ENCODE measurements at places on chromosomes 5 and 9.

DNA sequence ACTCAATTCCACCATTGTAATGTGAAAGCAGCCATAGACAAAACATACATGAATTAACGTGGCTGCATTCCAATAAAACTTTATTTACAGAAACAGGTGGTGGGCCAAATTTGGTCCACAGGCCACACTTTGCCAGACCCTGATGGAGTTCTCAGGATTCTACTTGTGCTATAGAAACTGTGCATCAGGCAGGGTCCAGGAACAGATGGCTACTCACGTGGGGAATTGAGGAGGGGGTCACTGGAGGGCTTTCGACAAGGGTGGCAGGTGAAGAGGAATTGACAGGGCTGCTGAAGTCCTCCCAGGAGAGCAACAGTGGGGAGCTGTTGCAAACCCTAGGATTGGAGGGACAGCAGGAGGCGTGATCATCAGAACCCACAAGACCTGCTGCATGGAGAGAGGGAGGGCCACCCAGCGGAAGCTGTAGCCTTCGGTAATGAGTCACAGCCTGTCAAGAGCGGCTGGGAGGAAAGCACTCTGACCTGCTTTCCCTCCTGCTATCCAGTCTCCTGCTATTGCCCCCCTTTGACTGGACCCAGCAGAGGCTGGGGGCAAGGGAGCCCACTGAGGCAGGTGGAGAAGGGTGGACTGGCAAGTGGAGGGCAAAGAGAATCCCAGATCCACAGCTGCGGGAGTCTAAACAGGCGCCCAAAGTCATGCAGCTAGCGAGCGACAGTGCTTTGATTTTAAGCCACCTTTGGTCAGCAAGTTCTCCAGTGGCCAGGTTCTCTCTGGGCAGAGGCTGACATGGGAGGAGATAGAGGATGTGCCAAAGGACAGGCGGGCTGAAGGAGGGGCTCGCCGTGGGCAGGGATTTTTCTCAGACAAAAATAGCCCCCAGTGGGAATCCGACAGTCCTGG, 138.3 kb upstream of the SMIM23 start:
- DNase-seq, result peak; percentile 12

GRCh38 chr5:66558560-66558959, 37.6 kb upstream of the MAST4 start:
- DNase-seq, result no peak

DNA sequence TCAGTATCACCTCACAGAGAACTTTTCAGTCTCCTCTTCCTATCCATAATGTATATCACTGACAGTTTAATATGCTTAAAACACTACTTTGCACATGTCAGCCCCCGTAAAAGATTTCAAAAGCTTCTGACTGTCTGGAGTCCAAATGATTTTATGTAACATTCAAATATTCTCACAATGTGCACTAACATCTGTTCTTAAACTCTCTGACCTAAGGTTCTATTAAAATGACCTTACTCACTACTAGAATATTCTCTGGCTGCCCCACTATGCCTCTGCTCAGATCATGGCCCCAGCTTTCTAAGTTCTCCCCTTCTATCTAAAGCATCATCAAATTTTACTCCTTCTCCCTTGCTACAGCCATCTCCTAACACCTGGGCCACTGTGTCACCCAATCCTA, 52.5 kb downstream of the AP3B1 start:
- no peak for DNase-seq

DNA sequence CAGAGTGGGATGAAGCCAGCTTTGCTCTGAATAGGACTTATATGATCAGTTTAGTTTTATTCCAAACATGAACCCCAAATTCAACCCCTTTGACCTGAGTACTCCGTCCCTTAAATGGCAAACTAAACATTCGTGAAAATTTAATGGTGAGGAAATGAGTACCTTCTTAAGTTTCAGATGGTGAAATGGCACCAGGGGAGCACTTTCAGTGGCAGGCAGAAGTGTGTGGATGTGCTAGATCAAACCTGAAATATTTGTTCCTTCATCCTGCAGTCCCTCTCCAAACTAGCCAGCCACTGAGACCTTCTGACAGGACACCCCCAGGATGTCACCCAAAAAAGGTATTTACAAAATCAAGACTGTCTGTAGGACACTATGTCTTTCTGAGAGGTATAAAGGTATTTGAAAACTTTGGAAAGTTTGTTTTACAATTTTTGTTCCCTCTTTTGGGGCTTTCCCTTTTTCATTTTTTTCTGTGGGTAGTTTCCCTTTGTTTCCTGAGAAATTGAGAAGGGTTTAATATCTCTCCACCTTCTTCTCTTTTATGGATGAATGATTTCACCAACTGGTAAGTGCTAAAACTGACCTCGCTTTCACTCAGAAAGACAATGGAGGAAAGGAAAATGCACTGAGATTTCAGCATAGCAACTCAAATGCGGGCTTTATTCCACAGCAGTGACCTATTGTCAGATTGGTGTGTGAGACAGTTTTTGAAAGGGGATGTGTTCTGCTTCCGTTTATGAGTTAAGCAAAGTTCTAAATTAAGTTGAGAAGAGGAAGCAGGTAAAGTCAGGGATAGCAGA, 127.1 kb downstream of the TMC1 start:
- no peak for DNase-seq

GRCh38 chr9:126298063-126298801, 28.4 kb upstream of the MVB12B start:
- DNase-seq, result no peak

GRCh38 chr5:172953776-172954675, 5.2 kb upstream of the RPL26L1 start:
- peak; percentile 71 for DNase-seq

- peak; percentile 53 for DNase-seq
These were observed 98.6 kb upstream of the TLE1 start for GRCh38 chr9:81787747-81788632.

GRCh38 chr9:81460693-81461092, 228.7 kb downstream of the TLE1 start:
- DNase-seq, result no peak

GRCh38 chr5:137615171-137615775, 116.1 kb upstream of the SPOCK1 start:
- no peak for DNase-seq

GRCh38 chr5:14684757-14685156, 20.2 kb downstream of the OTULIN start:
- DNase-seq, result no peak

- peak; percentile 50 for DNase-seq
These were observed 612 bp upstream of the ATG10 start for GRCh38 chr5:81971111-81971711.

DNA sequence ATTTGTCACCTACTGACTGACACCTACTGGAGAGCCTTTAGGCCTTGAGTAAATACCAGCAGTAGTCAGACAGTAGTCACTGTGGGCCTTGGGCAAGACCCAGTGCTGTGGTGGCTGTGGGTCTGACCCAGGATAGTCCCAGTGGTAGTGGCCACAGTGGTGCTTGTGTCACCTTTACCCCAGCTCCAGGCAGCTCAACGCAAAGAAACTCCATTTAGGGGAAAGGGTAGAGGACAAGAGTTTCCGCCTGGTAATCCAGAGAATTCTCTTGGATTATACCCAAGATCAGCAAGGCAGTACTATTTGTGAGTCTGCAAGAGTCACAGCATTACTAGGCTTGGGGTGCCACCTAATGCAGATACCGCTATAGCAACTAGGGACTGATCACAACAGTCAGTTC, 28.9 kb downstream of the CERT1 start:
- no peak for DNase-seq

GRCh38 chr9:34579104-34579807, 10.3 kb downstream of the CNTFR start:
- DNase-seq, result no peak

DNA sequence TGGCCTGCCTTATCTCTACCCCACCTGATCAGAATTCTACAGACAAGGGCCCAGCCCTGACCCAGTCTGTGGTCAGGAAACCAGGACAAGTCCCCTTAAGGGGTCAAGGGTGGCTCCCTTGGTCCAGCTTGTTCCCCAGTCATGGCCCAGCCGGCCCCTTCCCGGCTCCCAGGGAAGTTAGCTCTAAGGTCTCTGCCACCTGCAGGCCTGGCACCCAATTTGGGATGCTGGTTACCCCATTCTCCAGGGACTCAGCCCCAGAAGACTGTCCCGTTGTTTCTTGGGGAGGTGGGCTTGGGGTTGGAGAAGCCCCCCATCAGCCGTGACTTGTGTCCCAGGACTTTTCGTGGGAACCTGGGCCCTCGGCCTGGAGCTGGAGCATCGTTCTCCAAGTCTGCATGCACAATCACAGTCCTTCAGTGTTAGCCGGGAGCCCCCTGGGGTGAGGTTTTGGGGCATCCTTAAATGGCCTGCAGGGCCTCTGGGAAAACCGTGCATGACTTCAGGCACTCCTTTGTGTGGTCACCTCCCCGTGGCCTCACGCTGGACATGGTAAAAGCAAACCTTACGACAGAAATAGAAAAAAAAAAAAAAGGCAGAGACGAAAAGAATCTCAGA, 150.8 kb upstream of the PHYKPL start:
- no peak for DNase-seq

- no peak for DNase-seq
These were observed 238.8 kb downstream of the DMAC1 start for GRCh38 chr9:7560669-7561305.

DNA sequence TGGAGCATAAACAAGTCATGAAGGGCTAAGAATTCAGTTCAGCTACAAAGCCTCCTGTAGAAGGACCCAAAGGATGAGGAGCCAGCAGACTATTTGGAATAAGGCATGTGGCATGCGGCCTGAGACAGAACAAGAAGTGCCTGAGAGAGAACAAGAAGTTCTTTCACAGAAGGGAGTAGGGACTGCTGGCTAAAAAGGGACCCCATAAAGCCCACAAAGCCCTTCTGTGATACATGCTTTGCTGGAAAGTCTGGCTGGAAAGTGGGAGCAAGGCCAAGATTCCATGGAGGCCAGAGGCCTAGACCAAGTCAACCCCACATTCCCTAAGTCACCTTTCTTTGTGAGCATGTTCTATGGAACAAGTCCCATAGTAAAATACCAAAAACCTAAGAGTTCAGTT, 35.9 kb upstream of the UBAP2 start:
- no peak for DNase-seq

DNA sequence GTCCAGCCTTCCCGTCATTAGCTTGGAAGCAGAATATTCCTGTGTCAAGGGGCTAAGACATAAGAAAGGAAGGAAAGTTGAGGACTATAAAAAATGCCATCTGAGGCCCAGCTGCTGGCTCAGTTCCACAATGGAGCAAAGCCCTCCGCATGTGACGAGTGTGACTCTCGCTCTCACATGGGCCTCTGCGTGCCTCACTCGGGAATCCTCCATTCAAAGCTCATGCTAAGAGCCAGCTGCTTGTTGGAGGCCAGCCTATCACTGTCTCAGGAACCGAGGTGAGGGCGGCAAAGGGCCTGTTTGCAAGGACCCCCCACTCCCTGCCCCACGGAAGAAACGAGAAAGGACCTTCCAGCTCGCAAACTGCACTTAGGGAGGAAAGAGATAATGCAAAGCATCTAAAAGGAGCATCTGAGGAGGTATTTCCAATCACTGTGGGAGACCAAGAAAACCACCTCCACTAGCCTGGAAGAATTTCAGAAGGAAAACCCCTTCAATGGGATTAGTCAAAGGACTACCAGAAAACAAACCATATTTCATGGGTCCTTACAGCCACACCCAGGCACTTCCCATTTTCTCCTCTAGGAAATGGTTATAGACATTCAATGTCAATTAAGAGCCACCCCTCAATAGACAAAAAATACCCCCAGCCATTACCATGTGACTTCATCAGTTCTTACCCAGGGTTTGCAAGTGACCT, 95.3 kb downstream of the PRRT1B start:
- no peak for DNase-seq

DNA sequence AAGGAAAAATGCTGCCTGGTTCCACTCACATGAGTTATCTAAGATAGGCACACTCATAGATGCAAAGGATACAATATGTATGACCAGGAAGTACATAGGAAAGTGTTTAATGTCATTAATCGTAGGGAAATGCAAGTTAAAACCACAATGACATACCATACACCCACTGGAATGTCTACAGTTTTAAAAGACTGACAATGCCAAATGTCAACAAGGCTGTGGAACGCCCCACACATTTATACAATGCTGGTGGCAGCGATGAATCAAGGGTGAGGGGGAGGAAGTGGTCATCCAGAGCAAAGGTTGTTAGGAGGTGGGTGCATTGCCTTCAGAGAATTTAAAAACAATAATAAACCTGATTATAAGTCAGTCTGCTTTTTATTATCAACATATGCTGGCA, 437.8 kb downstream of the ARHGEF28 start:
- peak; percentile 43 for DNase-seq

DNA sequence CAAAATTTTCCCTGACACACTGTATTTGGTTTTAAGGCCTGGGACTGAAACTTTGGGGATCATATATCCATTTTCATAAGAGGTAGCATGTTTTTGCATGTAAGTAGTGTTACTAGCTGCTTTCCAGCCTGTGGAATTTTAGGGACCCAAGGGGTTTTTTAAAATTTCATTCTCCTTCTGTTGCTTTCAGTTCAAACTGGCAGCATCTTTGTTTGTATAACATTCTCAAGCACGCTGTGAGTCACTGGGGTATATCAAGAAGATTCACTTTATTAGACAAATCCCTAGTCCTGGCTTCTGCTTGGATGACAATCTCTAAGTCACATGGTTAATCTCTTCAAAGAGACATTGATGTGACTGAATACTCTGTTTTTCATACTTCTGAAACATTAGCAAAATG, 479.0 kb downstream of the CYLC2 start:
- DNase-seq, result no peak

- DNase-seq, result no peak
These were observed 108.9 kb upstream of the LHFPL2 start for GRCh38 chr5:78757269-78758053.

DNA sequence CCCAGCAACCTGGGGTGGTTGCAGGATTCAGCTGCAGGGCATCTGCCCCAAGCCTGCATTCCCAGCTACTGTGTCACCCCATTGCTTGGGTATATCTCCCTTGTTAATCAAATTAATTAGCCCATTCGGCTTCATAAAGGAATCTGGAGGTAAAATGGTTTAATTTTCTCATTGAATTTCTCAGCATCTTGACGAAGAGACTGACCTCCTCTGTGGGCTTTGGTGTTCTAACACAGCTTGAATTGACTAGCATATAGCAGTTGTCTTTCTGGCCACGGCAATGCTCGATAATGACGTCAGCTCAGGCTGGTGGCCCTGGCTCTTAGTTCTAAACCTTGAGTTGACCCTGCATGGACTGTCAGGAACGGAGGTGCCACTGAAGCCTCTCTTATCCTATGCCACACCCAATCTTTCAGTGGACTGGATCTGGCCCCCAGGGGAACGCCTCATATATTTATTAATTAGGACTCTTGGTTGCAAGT, 72.4 kb downstream of the MSX2 start:
- DNase-seq, result no peak

- no peak for DNase-seq
These were observed 225.3 kb downstream of the NR2F1-AS1 start for GRCh38 chr5:93355691-93356090.

DNA sequence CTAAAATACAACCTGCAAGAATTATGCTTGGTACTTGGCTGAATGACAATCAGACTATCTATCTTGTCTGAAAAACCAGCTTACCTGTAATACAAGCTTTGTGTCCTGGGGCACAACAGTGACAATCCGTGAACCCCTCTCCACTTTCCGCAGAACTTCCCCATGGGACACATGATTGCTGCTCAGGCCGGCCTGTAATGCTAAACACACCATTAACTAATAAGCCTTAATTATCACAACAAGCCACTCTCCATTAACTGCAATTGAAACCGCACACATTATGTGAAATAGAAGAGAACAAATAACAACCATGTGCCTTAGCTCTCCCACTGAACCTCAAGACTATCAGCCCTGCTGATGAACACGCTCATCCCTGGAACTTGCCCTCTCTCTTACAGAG, 33.7 kb downstream of the ELP1 start:
- DNase-seq, result no peak

GRCh38 chr5:81389025-81389424, 4.9 kb downstream of the ACOT12 start:
- no peak for DNase-seq

GRCh38 chr9:70413464-70413798, 1.0 kb downstream of the KLF9 start:
- DNase-seq, result peak; percentile 79

Data from kidney glomerular epithelial cell (primary cell).